GM12865 (cell line): ENCODE measurements at places on chromosomes 7 and 10.

GRCh38 chr7:151869455-151869854, 7.5 kb downstream of the PRKAG2 start:
- DNase-seq = no peak

- DNase-seq = no peak
Observed at GRCh38 chr10:13706604-13707003, 119.8 kb downstream of the PRPF18 start.

DNA sequence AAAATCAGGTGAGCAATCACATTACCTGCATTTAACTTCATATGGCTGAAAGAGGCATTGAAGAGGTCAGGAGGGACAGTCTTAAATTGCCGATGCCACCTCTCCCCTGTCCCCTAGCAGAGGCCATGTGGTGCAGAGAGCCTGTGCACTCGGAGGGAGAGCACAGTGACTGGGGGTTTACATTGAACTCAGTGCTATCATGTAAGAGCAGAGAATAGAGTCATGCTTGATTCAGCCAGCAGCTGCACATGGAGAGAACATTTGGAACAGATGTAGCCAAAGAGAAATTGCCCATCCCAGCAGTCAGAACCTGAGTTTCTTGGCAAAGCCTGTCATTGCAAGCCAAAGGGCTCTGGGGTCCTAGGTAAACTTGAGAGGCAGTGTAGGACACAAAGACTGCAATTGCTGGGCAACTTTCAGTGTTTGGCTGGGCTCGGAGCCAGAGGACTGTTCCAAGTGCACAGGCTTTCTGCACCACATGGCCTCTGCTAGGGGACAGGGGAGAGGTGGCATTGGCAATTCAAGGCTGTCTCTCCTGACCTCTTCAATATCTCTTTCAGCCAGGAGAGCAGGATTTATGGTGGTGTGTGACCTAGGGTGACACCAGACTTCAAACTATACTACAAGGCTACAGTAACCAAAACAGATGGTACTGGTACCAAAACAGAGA, 267.1 kb downstream of the REEP3 start:
- no peak for DNase-seq

GRCh38 chr10:77649333-77650331, 12.0 kb upstream of the KCNMA1 start:
- no peak for DNase-seq

GRCh38 chr7:32779167-32779566, 112.4 kb downstream of the KBTBD2 start:
- DNase-seq = no peak

- no peak for DNase-seq
Observed at GRCh38 chr7:37430640-37431039, 18.0 kb downstream of the ELMO1 start.

GRCh38 chr7:100016215-100016901, 962 bp downstream of the ZKSCAN1 start:
- DNase-seq = no peak

GRCh38 chr7:151813445-151813844, 63.5 kb downstream of the PRKAG2 start:
- no peak for DNase-seq

DNA sequence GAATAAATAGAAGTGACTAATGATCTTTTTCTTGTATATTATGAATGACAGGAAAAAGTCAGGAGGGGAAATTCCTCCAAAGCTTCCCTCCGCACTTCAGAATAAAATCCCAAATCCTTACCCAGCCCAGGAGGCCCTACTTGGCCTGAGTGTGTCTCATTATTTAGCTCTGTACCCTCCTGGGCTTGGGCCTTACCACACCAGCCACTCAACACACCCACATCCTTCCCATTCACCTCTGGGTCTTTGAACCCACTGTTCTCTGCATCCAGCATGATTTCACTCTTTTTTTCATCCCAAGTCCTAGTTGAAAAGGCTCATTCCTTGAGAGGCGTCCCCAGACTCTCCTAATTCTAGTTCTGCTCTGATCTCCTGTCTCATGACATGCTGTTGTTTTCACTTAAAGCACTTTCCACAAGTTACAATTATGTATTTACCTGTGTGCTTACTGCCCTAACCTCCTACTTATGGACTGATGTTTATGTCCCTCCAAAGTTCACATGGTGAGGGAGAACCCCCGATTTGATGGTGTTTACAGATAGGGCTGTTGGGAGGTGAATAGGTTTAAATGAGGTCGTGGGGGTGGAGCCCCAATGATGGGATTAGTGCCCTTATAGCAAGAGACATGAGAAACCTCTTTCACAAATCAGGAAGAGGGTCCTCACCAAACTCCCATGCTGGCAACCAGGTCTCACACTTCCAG, 6.4 kb downstream of the NOD1 start:
- no peak for DNase-seq

GRCh38 chr7:51146816-51147586, 169.6 kb downstream of the COBL start:
- DNase-seq = no peak

DNA sequence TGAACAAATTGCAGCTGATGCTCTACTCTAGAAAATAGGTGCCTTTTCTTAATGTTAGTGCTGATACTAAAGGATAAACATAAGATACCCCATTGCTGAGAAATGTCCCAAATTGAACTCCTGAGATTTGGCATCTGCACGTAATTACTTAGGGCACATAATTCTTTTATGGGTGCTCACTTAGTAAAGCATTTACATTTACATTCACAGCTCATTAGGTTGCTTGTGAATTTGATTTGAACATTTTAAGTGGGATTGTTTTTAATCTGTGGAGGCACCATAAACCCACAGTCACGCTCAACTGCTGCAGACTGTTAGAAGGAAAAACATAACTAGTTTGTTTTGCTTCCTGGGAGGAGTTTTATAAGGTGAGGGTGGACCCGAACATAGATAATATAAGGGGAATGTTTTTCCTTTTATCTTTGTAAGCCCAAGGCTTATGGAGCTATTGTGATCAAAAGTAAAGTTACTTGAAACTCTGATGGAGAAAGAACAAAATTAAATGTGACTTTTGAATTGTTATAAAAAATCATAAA, 560.8 kb downstream of the REEP3 start:
- DNase-seq = no peak

DNA sequence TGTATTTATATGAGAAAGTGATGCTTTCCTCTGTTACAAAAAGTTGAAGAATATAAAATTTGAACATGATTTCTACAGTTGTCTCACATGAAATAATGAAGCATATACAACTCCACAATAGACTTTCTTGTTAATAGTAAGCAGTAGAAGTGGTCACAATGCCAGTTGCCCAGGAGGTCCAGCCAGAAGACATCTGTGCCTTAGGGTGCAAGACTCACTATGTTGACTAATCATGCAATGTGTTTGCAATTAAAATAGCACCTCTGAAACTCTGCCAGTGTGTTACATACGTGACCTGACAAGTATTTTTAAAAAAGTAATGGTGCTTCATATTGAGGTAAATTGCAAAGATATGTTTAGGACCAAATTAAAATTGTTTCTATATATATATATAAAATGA, 547.2 kb downstream of the ETV1 start:
- DNase-seq = no peak

GRCh38 chr10:133186416-133187090, 26.5 kb downstream of the KNDC1 start:
- no peak for DNase-seq

DNA sequence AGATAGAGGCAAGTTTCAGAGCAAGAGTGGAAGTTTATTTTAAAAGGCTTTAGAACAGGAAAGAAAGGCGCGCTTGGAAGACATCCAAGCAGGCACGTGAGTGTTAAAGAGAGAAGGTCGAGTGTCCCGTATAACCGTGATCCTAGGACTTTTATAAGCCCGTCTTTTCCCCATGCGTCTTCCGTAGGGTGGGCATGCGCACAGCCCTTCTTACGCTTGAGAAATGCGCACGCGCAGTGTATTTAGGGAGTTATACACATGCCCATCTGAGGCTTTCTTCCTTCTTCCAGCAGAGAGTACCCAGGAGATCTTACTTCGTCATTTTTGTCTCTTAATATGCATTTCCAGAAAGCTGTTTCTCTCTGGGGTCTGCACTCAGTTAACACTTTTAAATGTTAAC, 52.4 kb downstream of the CALD1 start:
- DNase-seq = no peak

GRCh38 chr7:71485586-71485985, 353.6 kb downstream of the GALNT17 start:
- DNase-seq = no peak

GRCh38 chr7:231858-232246, 39.5 kb downstream of the FAM20C start:
- no peak for DNase-seq

DNA sequence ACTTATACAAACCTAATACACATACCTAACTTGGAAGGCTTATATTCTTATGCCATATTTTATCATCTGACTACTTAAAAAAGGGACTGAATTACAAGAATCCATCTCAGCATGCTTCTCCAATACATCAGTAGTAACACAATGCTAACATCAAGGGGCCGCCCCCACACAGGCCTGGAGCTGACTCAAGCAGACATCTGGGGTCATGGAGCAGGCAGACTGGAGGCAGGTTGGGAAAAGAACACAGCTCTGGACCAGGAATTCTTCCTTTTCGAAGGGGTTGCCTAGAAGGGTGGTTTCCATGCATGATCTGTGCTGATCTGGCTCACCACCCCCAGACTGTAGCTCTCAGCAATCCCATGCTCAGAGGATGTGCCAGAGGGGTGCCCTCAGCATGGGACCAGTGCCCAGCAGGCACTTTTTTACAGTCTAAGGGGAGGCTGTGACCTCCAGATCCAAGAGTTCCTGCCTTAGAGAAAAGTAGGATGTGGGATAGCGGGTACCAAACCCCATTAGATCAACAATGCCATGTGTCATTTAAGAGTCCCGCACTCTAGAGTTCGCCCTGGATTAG, 26.1 kb upstream of the DUSP5 start:
- DNase-seq = no peak

DNA sequence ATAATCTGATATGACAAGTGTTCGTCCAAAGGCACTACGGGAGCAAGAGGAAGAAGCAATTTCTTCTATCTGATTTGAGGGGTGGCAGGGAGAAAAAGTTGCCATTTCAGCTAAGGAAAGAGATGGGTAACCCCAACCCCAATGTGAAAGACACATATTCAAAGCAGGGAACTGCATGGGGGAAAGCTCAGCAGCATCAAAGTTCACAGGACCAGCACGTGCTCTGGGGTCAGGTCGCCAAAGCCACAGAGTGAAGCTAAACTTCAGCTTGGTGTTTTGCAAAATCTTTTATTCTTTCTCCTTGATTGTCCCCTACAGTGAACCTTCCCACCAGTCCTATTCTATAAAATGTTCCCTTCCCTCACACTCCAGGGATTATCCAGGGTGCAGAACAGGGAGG, 112.8 kb upstream of the PPP2R2D start:
- no peak for DNase-seq

GRCh38 chr10:21021843-21022594, 124.9 kb upstream of the NEBL start:
- peak; percentile 14 for DNase-seq

DNA sequence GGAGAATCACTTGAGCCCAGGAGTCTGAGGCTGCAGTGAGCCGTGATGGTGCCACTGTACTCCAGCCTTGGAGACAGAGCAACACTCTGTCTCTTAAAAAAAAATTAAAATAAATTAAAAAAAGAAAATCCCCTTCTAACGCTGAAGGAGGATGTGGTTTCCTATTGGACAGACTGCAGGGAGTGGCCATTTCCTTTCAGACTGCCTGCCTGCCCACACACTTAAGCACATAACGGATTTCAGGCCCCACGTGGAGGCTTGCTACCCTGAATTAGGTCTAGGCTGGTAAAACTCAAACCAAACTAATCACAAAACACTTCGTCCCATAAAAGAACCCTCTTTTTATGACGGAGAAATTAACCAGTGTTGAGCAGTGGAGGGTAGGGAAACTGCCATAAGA, 34.0 kb downstream of the GATA3 start:
- DNase-seq = peak; percentile 43

DNA sequence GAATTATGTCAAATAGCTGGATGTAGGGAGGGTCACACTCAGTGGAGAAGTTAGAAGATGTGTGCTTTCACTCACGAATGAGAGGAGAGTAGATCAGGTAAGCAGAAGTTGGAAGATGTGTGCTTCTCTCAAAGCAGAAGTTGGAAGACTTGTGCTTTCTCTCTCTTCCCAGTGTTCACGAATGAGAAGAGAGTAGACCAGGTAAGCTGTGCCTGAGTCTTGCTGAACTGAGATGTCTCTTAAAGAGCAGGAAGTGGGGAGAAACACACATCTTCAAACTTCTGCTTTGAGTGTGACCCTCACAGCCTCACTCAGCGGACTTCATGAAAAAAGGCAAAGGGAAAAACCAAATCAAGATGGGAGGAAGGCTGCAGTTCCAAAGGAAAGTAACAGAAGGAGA, 7.0 kb upstream of the TMEM243 start:
- DNase-seq = no peak

DNA sequence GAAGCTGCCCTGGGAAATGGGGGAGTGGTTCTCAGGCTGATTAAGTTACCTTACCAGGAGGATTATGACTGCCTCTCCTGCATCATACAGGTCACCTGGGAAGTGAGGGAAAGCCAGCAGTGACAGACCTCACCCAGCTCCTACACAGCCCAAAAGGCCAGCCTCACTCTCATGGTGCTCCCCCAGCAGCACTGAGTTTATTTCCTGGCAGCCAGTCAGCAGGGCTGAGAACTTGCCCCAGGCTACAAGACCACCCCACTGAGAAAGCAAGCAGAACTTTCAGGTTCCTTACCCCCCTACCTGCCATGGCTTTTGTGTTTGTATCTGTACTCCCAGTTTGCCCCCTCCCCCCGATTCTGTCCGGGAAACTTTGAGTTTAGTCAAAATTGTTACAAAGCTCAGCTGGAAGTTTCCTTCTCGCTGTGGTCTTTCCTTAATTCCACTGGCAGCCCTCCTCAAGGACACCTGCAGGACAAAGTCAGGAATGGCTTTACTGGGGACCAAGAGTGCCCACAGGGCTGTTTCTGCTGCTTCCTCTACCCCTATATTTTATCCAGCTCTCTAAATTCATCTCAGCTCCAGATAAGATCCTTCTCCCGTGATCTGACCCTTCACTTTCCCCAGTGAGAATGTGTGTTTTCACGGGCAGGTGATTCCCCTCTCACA, 649.8 kb upstream of the MBL2 start:
- DNase-seq = no peak

DNA sequence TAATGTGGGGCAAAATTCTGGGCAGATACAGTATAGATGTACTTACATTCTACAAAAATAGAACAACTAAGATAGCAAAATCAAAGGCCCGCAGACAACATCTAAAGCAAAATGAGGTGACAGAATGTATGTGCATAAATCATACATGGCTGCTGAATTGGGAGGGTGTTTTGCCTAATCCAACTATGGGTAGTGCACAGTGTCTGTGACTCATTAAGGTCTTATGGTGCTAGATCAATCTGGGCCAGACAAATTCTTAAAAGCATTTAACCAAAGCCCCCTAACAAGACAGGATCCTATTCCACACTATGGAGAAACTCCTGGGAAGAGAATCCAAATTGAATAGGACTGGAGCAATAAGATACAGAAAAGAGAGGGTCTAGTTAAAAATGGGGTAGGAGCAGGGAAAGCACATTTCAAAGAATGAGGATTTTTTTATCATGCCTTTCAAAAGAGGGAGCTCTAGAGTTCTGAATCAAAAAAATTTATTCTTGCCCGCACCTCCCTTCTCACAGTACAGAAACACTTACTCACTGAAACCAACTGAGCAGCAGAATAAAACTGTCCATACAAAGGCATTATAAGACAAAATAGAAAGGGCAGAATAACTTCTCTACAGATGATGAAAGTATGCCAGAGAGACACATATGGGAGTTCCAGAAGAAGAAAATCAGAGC, 181.3 kb downstream of the RNLS start:
- DNase-seq = no peak

- peak; percentile 40 for DNase-seq
Observed at GRCh38 chr7:105769901-105770628, 106.3 kb downstream of the ATXN7L1 start.
